ENCODE measurements at places on chromosomes 2 and 18.

DNA sequence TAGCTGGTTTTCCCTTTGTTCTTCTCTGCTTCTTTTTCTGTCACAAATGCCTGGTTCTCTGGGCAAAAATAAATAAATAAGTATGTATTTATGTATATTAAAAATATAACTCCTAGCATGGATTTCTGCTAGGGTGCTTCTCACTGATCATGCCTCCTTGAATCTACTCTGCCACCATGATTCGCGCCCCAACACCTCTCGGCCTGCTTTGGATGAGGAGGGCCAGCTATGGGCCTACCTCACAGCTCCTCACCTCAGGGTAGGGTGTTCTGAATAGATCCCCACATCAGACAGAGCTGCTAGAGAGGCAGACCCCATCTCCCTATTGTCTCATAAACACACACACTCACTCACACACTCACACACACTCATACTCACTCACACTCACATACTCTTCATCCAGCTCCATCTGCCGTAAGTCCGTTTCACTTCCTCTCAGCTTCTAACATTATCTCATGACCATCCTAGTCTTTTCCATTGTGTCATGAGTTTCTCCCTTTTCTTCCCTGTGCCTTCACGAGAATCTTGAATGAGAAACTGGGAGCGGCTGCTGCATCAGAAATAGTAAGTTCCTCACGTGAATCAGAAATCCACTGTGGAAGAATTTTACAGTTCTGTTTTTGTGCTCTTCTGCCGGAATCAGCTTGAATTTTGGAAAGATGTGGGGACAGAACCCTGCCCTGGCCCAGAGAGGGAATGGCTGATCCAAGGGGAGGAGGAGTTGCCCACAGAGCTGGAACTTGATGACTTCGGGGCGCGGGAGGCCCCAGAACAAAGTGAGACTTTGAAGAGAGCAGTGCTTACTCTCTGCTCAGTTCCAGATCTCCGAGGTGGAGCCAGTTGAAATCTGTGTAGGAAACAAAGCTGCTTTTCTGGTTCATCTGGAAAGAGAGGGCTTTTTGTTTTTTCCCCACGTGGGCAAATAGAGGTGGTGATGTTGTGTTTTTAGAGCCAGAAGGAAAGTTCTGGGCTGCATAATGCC, 20.9 kb downstream of the ANXA4 start:
- no peak for DNase-seq

- peak; percentile 74 for DNase-seq
Measured at GRCh38 chr2:141554810-141555209, 576.0 kb downstream of the LRP1B start.

DNA sequence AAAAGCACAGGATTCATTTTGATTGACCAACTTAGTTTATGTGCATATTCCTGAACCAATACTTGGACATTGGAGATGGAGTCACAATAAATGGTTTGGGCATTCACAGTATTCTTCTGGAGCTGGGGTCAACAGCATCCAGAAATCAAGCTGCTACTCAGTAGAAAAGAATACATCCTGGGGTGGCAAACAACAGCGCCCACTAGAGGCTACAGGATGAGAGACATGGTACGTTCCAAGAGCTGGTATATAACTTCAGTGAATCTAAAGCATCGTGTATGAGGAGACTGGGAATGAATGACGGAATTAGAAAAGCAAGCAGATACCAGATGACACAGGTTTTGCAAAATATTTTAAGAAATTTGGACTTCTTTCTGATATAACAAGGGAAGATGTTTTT, 142.9 kb upstream of the FIGN start:
- DNase-seq = peak; percentile 26

GRCh38 chr2:42141687-42142546, 27.2 kb upstream of the EML4 start:
- DNase-seq = peak; percentile 55

DNA sequence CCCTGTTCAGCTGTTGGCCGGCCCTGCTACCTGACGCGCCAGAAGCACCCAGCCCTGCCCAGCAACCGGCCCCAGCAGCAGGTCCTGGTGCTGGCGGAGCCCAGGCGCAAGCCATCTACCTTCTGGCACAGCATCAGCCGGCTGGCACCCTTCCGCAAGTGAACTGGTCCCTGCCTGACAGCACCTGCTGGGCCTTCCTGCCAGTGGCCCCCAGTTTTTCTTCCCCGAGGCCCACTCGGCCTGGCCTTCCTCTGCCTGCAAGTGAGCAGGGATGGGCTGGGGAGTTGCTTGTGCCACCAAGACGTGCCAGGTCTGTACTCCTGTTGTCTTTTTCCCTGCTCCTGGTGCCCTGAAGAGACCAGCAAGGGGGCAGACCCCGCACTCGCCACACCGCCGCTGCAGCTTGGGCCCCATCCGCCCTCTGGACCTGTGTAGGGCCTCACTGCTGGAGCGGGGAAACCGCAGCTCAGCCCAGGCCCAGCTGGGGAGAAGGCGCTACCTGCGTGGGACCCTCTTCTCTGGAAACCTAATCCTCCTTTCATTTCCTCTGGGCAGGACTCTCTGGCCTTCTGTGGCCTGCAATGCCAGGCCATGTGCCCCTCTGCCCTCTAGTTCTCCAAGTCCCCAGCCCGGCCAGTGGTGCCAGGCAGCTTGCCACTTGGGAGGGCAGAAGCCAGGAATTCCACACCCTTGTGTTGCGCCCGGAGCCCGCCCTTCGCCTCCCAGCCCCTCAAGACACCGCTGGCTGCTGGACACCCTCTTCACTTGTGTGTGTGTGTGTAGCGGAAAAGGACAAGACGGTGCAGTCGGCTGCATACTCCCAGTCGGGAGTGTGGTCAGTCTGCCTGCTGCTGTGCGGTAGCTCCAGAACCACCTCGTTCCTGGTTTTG, 47.0 kb downstream of the FAM168B start:
- DNase-seq = no peak

DNA sequence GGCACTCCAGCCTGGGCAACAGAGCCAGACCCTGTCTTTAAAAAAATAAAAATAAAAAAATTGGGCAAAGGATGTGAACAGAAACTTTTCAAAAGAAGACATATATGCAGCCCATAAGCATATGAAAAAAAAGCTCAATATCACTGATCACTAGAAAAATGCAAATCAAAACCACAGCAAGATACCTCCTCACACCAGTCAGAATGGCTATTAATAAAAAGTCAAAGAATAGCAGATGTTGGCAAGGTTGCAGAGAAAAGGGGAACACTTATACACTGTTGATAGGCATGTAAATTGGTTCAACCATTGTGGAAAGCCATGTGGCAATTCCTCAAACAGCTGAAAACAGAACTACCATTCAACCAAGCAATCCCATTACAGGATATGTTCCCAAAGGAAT, 204.1 kb upstream of the SRD5A2 start:
- DNase-seq = no peak

DNA sequence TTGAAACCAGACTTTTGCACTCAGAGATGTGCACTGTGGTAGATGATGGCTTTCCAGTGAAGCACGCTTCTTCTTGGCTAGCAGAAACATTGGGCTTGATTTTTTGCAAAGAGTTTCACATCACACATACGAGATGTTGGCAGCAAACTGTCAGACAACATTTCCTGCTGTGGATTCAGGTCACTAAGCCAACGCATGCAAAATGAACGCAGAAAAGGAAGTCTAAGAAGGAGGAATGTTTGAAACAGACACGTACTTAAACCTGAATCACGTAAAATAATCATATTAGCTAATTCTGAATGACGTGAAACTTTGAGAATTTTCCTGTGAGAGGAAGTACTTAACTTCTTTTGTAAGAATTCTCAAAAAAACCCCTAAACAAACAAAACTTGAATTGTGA, 88.1 kb downstream of the EPB41L3 start:
- DNase-seq = no peak

- DNase-seq = no peak
Measured at GRCh38 chr2:134139611-134140010, 114.3 kb upstream of the MGAT5 start.

- DNase-seq = no peak
Measured at GRCh38 chr2:73032702-73033097, 38.8 kb downstream of the SFXN5 start.

GRCh38 chr18:36203360-36203895, 16.1 kb downstream of the MOCOS start:
- no peak for DNase-seq

- no peak for DNase-seq
Measured at GRCh38 chr2:151872463-151872862, 44.2 kb upstream of the ARL5A start.

DNA sequence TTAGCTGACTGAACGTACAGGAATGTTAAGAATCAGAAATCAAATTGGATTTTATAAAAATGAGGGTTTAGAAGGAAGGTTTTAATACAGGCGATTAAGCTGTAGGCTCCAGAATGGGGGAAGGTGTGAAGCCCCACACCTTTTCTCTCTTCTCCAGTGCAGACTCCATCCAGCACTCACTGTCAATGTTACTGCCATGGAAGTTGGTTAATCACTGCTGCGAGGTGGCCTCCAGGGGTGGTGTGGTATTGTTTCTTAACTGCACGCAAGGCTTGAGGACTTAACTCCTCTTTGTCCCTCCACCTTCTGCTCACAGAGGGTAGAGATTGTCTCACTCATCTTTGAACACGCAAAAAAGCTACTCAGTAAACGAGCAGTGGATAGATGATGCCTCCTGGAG, 26.9 kb upstream of the YWHAQ start:
- peak; percentile 27 for DNase-seq

GRCh38 chr2:48965204-48965603, 189.1 kb downstream of the FSHR start:
- no peak for DNase-seq

GRCh38 chr18:80034852-80035406, 695 bp downstream of the RBFA start:
- peak; percentile 35 for DNase-seq
